ENCODE measurements at places on chromosomes 11 and 22.

DNA sequence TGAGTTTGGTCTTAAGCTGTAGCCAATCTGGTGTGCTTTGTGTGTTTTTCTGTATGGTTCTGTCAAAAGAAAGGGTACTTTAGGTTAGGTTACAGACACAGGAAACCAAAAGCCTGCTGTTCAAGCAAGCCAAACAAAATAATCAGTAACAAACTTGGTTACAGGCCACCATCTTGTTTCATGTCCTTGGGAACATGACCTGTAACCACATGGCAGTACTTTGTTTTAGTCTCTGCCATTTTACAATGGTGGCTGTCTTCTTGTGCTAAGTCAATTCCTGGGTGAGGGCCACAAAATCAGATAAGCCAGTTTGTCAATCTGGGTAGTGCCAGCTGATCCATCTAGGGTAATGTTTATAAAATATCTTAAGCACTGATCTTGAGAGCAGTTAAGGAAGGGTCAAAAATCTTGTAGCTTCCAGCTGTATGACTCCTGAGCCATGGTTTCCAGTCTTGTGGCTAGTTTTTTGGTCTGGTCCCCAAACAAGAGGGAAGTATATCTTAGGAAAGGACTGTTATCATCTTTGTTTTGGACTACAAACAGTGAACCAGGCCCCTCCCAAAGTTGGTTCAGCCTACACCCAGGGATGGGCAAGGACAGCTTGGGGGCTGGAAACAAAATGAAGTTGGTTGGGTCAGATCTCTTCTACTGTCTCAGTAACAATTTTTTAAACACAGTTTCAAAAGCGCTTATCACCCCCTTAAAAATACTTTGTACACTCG is 90.0 kb downstream of the IGLL5 start:
- no peak for DNase-seq

DNA sequence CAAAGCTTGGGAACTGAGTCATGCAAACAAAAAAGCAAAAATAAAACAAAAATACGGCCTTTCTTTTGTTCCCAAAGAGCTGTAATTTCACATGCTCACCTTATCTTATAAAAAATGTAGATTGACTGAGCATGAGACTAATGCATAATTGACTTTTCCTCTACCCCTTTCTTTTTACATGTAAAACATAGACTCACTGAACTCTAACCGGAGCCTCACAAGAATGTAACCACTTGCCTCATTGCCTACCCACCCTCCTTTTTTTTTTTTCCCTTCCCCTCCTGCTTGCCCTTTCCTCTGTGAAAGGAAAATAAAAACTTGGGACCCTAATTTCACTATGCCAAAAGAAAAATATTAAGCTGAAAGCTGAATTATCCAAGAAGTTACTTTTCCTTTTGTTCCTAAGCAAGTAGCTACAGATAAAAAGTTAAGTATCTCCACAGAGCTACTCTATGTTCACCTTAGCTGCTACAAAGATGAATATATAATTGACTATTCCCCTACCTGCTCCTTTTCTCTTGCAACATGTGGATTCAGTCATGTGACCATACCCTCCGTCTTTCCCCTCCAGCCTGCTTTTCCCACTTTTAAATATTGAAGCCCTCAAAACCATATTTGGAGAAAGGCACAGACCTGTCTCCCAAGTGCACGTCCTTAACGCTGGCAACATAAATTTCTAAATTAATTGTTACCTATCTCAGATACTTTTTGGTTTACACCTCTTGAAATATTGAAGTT is 39.6 kb upstream of the WEE1 start:
- no peak for DNase-seq

DNA sequence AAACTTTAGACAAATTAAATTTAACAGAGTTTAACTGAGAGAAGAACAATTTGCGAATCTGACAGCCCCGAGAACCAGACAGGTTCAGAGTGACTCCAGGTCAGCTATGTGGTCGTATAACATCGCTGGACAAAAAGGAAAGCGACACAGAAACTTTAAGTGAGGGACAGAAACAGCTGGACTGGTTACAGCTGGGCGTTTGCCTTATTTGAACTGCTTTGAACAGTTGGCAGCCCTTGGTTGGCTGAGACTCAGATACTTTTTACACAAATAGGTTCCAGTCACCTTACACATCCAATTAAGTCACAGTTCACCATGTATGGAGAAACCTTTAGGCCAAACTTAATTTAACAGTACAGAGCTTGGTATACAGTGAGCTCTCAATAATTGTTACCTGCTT is 436.9 kb downstream of the GUCY1A2 start:
- DNase-seq: no peak

DNA sequence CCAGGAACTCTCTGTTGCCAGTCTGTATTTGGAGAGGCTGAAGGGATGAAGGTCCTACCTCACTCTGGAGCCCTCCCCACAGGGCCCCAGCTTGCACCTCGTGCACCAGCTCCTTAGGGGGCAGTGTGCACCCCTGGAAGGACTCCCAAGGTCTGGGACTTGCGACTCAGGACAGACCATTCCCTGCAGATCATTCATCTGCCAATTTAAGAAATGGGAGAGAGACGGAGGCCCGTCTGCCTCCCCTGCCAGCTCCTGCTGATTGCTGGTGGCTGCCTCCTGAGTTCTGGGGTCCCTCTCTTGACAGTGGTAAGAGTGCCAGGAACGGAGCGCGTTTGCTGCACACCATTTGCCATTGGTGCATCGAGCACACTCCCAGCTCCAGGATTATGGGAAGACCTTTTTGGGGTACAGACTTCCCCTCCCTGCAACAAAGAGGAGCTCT is 27.4 kb upstream of the MALAT1 start:
- DNase-seq: peak; percentile 90

DNA sequence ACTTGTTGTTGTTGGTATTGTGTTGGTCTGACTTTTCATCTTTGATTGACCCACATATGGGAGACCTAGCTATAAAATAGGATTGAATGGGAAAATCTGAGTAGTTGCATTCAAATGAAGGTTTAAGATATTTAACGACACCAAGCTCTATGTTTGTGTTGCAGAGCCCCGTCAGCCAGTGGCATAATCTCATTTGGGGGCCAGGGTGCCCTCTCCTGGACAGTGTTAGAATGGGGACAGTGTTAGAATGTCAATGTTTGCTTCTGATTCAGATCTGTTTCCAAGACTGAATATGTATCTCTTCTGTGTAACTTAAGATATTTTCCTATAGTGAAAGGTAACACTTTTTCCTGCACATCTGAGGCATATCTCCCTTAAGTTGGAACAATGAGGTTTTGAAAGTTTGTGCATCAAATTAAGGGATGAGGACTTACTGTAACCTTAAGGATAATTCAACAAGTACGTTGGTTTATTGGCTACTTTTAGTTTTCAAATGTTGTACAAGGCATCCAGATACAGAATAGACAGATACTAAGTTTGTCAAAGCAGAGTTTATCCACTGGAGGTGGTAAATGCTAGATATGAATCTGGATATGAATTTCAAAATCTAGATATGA is 5.3 kb upstream of the OR52M1 start:
- DNase-seq: no peak

DNA sequence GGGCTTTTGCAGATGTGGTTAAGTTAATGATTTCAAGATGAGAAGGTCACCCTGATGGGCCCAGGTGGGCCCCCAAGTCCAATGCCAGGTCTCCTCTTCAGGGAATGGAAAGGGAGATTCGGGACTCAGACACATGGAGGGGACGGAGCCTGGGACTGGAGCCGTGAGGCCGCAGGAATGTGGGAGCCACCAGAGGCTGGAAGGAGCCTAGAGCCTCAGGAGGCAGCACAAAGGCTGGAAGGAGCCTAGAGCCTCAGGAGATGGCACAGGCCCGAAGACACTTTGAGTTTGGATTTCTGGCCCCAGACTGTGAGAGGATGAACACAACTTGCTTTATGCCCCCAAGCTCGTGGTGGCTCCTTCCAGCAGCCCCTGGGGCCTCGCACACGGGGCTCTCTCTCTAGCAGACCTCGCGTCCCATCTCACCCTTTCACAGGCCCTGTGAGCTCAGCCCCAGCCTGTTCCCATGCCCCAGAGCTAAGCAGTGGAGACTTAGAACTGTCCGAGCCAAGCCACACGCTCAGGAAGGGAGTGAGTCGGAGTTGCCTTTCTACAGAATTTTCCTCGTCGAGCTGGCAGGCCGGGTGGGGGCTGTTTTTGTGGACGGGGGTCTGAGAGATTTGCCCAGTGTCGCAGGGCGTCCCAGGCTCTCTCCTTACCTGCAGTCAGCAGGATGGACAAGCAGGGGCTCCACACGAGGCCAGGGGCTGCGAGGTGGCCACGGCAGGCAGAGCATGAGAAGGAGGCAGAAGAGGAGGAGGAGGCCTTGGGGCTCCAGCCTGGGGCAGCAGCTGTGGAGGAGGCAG is 937.6 kb downstream of the BRD1 start:
- DNase-seq: peak; percentile 68

DNA sequence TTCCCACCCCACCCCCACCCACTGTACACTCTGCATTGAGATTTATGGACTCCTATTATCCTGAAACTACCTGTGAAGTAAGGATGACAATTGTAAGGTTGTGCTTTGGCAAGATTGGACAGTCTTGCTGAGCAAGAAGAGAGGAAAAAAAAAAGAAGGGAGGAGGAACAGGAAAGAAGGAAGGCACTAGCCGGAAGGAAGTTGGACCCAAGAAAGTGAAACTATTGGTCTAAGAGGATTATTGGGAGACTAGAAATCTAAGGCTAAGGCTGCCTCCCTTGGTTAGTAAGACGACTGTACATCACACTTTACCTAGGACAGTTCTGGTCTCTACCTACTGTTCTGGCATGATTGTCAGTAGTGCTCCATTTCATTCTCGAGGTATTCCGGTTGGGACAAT is 12.1 kb upstream of the TRIM44 start:
- DNase-seq: no peak

GRCh38 chr11:110886288-110886970 is 174.2 kb upstream of the ARHGAP20 start:
- no peak for DNase-seq

DNA sequence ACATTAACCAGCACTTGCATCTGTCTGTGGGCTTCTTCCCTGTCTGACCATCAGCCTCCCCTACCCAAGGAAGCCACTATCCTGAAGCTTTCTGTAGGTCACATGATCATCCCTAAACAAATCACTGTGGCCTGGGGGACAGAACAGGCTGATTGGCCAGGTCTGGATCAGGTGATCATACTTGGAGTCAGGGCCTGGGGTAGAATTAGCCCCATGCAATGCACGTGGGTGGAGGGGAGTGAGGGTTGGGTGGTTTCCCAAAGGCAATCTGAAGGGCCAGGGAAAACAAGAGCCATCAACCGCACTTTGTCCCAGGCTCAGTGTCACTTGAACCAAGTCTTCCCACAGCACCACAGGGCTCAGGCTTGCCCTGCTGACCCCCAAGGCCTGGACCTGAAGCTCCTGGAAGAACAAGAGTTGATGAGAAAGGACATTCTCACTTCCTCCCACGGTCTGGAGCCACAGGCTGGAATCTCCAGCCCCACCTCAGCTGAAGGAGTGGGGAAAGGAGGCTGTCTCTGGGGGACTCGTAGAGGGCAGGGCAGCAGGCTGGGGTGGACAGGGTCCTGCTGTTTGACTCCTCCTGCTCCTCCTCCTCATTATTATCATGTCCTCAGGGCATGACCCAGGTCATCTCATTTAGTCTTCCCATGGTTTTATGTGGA is 31.5 kb upstream of the TSPAN18 start:
- DNase-seq: no peak

DNA sequence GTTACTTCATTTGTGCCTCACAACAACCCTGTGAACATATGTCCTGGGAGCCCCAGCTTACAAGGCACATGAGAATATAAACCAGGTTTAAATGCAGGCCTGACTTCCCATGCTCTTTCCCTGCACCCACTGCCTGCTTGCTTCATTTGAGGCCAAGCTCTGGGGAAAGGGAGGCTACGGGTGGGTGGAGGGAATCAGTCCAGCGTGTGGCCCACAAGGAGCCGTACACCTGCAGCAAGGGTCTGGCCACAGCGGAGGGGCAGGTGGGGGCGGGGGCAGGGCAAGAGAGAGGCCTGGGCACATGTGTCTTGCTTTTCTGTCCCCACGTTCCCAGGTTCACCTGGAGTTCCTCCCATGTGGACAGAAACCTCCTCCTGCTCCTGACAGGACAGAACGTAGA is 26.2 kb downstream of the FAM83F start:
- no peak for DNase-seq

GRCh38 chr11:12377824-12378593 is 638 bp downstream of the PARVA start:
- DNase-seq: peak; percentile 90

DNA sequence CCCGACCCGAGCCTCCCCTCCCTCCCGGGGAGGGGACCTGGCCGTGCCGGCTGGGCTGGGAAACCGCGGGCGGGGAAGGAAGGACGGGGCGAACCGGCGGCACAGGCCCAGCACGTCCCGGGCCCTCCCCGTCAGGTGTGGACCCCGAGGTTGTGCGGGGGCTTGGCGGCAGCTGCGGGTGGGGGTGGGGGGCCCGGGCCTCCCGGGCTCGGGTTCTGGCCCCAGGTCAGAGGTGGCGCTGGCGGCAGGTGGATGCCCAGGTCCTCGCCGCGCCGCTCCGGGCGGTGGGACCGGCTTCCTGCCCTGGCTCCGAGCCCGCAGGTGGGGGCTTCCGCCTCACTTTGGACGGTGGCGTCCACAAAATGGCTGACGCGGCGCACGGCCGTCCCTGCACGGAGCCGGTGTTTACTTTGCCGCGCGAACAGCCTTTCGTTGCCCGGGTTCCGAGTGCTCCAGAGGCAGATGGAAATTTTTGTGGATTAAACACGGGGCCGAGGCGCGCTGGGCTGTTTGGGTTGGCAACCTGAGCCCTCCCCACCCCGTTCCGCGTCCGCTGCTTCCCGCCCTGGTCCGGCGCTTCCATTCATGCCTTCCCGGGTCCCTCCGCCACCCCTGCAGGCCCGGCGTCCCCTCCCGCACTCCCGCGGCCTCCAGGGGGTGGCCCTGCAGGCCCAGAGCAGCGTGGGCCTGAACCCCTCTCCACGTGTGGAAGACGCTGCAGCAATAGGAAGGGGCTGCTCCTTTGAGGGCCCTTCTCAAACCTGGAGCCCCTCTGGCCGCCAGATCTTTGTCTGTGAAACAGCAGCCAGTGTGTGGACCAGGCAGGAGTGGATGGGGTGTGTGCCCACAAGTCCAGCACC is 92.0 kb upstream of the KCNQ1OT1 start:
- peak; percentile 74 for DNase-seq

DNA sequence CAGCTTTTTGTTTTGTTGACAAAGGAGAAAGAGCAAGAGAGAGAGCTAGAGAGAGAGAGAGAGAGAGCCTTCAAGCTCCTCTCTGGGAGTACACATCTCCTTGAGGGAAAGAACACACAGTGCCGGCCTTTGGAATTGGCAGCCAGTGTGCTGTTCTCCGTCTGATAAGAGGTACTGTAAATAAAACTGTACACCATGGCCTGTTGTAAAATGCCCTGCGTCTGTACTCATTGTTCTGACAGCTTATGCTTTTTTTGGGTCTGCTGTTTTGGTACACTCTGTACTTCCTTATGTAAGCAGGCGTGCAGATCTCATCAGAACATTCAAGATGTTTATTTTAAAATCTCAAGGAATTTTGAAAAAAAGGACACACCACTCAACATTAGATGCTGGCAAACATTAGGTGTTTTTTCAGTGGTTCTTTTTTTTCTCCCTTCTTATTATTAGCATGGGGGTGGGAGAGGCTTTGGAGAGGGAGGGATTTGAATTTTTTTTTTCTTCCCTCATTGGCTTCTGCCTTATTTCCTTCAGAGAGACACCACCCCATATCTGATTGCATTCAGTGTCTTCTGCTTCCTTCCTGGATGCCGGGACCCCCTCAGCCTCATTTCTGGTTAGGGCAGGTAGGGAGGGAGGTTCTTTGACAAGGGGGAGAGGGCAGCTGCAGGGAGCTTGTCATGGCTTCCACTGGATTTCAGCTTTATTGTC is 116.8 kb upstream of the NNMT start:
- DNase-seq: peak; percentile 95

GRCh38 chr11:106077609-106078455 is at the start of gene AASDHPPT:
Gene AASDHPPT, plus strand, starts transcription at chr11:106077662. Its CDS starts 49 bp downstream, at chr11:106077711.
- DNase-seq: no peak

- peak; percentile 98 for DNase-seq
These were observed 3.4 kb downstream of the FADS3 start for GRCh38 chr11:61887839-61888494.
